Smooth muscle cell of the umbilical artery (primary cell): ENCODE measurements at places on chromosomes 5 and 9. TPM values are rescaled to one million over a fixed set of nuclear protein-coding genes. Genes with fewer than 3 reads are reported as not detected.

The LHX3 gene
- not detected in 2 replicates for total RNA-seq

The FOXD4L4 gene
- total RNA-seq: 0.18 TPM in 1 of 2 replicates, not detected in the other

The SPAAR gene
- 0.14 TPM in 1 of 2 replicates, not detected in the other for total RNA-seq

The ZBTB34 gene
- 6.5 and 7.7 TPM in 2 replicates for total RNA-seq

The SHISAL2B gene
- total RNA-seq: not detected in 2 replicates

The RCL1 gene
- 9.2 and 17.4 TPM in 2 replicates for total RNA-seq

The FGD3 gene
- total RNA-seq: not detected in 2 replicates

The NPR2 gene
- 30.6 and 38.0 TPM in 2 replicates for total RNA-seq

The IGIP gene
- total RNA-seq: 16.2 and 18.7 TPM in 2 replicates
